KG1 (cell line): ENCODE measurements at places on chromosomes 1 and 21.

- no peak for DNase-seq
These were observed 3.1 kb downstream of the ITGB2 start for GRCh38 chr21:44917446-44918106.

DNA sequence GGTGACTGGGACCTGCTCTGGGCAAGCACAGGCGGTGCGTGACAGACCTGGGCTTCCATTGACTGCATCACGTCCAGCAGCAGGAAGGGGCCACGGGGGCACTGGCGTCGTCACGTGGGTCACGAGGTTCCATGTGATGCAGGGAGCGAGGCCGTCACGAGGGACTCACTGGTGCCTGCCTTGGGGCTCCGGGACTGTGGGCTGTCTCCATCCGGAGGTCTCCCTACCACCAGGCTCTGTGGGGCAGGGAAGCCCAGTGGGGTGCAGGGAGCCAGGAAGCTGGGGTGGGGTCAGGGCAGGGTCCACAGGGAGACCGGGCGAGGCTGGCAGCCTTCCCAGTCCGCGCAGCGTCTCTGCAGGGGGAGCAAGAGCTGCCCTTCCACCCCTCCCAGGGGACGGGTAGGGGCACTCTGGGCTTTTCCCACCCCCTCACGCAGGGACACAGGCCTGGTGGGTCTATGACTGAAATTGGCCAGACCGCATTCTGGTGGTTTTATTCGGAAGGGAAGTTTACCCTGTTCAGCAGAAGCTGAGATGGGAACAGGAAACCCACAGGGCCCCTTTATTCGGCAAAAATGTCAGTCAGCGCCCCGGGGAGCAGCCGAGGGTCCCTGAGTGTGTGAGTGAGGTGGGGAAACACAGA is 416 bp upstream of the TNFRSF14 start:
- DNase-seq, result peak; percentile 84

DNA sequence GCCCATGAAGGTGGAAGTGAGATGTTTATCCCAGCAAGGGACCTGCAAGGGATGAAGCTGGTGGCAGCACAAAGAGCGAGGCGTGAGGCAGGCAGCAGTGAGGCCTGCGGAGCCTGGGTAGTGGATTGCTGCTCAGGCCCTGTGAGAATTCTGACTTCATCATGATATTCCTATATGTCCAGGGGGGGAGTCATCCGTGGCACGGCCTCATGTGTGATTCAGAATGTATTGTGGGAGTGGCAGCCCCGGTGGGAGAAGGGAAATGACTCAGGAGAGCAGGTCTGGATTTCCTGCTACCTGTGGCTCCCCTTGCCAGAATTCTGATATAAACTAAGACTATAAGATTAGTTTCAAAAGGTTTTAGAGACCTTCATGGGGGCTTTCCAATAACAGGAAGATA is 240.9 kb downstream of the CAMTA1 start:
- no peak for DNase-seq

DNA sequence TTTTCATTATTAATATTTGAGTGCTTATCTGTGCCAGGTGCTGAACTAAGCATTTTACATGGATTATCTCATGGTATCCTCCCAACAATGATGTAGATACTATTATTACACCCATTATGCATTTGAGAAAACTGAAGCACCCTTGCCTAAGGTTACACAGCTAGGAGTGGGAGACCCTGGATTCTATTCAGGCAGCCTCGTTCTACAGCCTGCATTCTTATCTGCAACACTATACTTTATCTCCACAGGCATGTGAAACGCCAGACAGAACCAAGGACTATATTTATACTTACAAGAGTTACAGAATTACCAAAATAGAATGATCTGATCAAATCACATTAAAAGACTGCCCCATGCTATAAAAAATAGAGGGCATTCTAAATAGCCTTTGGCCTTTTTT is 22.4 kb downstream of the LPAR3 start:
- no peak for DNase-seq

DNA sequence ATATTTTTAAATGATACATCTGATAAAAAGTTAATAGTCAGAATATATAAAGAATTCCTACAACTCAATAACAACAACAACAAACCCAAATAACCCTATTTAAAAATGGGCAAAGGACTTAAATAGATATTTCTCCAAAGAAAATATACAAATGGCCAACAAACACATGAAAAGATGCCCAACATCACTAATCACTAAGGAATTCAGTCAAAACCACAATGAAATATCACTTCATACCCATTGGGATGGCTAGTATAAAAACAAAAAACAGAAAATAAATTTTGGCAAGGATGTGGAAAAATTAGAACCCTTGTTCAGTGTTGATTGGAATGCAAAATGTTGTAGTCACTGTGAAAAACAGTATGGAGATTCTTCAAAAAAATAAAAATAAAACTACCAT is 184.8 kb upstream of the RAB4A start:
- DNase-seq, result no peak

DNA sequence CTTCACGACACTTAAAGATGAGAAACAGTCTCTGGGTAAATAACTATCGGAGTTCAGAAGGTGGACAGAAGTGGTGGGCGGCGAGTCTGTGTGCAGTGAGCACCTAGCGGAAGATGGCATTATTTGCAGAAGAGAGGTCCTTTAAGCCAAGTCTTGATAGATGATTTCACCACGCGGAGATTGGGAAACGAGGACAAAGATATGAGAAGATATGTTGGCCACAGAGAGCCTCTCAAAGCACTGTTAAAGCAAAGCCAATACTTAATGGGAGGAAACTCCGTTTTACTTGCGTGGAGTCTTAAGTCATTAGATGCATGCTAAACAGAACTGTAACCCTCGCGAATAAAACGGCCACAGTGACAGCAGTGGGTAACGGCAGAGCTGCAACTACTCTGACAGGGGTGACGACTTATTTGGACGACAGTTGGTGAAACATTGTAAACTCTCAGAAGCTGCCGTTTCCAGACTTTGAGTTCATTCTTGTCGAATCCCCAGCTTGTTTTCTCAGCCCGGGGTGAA is 577 bp upstream of the CEP350 start:
- no peak for DNase-seq

GRCh38 chr1:179591592-179592580 is at the start of gene TDRD5:
TSS of gene TDRD5 (plus strand) at chr1:179591832. CDS start at chr1:179592616, 784 bp downstream.
- DNase-seq, result no peak

- DNase-seq, result no peak
These were observed 157.3 kb downstream of the KCNJ6 start for GRCh38 chr21:37758982-37759381.

DNA sequence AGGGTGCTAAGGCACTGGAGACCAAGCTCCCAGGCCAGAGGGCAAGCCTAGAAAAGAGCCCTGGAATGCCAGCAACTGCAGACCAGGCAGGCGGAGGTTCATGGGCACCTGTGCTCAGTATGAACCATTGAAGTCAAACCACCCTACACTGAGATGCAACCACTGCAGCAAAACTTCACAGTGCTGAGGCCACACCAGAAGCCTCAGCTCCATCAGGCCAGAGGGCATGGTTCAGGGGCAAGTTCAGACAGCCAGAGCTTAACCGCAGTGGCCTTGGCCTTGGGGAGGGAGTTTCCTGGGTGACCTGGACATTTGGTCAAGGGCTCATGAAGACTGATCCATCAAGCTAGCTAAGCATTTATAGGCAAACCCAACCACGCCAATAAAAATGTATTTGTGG is 7.1 kb downstream of the RCC2 start:
- no peak for DNase-seq

DNA sequence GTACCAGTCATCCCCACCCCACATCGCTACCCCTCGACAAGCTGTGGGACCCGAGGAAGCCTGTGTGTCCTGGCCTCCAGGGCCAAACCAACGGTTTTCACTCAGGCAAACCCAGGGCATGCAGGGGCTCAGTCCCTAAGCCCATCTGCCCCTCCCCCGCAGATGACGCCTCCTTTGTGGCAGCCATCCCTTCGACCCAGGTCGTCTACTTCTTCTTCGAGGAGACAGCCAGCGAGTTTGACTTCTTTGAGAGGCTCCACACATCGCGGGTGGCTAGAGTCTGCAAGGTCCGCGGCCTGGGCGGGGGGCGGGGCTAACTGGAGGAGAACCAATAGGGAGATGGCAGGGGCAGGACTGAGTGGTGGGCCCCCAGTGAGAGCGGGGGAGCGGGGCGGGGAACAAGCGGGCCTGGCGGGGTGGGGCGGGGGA is 7.4 kb downstream of the SEMA4A start:
- no peak for DNase-seq

DNA sequence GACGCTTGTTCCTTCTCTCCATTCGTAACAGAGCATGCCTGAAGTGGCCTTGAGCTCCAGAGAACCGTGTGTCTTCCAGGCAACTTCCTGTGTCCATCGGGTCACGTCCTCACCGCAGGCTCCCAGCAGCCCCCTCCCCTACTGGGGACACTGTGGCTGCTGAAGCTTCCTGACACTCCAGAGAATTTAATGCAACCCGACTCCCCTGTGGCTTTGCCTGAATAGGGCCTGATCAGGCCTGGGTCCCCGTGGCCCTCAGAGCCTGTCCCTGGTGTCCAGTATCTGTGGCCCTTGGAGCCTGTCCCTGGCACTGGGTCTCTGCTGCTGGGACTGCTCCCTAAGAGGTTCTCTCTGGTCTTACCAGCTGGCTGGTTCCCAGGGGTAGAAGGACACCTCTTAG is 219.7 kb upstream of the VAMP3 start:
- DNase-seq, result no peak

DNA sequence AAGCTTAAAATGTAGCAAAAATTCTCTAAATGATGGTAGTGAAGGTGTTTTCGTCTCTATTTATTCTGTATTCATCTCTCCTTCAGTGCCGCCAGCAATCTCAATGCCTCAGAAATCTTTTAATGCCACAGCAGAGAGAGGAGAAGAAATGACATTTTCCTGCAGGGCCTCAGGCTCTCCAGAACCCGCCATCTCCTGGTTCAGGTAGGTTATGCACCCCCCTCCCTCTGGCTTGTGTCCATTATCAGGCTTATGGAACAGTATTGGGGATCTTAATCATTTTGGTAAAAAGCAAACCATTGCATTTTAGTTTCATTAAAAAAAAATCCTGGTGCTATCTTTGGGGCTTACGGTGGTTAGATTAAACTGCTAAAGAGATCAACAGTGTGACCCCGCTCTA is 326.1 kb downstream of the NCAM2 start:
- DNase-seq, result no peak

DNA sequence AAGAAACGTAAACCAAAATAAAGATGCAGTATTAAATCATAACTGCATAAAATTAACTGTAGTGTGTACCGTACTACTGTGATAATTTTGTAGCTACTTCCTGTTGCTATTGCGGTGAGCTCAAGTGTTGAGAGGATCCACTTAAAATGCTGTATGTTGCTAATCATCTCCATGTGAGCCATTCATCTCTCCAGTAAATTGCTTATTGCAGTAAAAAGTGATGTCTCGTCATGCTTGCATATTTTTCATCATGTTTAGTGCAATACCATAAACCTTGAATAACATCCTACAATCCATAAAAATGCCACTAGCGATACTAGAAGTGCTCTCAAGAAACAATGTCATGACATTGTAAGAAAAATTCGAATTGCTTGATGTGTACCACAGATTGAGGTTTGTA is 66.3 kb downstream of the RAVER2 start:
- no peak for DNase-seq

DNA sequence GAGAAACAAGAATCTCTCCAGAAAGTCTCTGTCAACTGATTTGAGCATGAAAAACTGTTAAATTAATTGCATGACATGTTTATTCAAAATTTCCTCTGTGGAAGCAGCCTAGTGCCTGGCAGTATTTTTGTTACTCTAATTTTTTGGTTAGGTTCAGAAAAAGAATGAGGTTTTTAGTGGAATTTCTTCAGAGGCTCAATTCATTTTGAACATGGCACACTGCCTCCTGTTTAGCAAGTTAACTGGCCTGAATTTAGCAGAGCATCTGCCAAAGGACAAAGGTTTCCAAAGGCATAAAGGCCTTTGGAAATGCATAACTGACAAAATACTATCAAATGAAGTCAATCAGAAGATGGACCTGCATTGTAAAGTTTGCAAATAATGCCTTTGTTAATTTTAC is 1326.5 kb downstream of the PLA2G4A start:
- no peak for DNase-seq

- no peak for DNase-seq
These were observed 524.0 kb downstream of the LRRIQ3 start for GRCh38 chr1:73673971-73674370.
